AG20443 (cell line): ENCODE measurements at places on chromosomes 6 and 20.

DNA sequence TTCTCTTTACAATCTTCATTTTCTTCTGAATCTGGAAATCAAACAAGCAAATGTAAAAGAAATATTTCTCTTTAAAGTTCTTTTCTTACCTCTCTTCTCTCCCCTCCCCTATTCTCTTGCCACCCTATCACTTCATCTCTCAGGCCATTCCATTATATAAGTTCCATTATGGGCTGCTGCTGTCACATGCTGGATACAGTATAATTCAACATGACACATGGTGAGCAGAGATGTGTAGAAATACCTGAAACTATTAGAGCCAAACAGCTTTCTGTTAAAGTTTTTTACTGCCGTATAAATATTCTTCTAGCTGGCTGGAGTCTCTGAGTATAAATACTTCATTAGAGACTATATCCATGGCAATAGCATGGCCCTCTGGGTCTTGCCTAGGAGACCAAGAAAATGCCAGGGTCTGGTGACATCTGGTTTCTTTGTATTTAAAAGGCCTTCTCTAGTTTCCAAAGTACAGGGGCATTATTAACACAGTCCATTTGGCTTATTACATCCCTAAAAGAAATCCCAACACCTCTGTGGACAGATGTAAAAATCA is 139.6 kb downstream of the TFAP2B start:
- no peak for DNase-seq

GRCh38 chr6:2909718-2910117 is 6.6 kb upstream of the SERPINB9 start:
- DNase-seq = no peak

GRCh38 chr6:1553562-1554083 is 56.1 kb upstream of the FOXC1 start:
- no peak for DNase-seq

DNA sequence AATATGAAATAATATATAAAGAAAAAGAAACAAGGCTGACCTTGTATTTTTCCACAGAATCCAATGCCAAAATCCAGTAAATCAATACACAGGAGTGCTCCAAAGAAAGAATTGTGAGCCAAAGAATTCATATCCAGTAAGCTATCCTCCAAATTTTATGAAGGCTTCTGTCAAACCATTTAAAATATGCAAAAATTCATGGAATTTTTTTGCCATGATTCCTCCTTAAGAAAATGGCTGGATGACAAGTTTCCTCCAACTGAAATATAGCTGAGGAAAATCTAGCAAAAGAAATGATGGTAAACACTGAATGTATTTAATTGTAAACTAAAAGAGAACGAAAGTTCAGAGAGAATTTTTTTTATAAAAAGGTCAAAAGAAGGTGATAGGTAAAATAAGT is 290.3 kb downstream of the UBE3D start:
- DNase-seq = no peak

GRCh38 chr6:161449521-161449920 is 175.7 kb upstream of the AGPAT4 start:
- DNase-seq = no peak

DNA sequence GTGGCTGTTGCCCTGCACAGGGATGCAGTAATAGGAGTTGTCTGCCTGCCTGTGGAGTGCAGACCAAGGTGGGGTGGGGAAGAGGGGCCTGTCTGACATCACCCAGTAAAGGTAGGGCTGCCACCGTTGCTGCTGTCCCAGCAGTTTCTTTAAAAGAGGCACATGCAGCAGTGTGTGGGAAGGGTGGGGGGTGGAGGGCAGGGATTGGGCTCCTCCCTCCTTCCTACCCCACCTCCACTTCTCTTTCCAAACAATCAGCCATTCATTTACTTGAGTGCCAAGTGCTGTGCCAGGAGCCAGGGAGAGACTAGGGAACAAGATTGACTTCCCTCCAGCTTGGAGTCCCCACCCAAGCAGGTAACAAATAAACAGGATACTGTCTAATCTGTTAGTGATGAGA is 66.8 kb upstream of the MYL9 start:
- DNase-seq = no peak

DNA sequence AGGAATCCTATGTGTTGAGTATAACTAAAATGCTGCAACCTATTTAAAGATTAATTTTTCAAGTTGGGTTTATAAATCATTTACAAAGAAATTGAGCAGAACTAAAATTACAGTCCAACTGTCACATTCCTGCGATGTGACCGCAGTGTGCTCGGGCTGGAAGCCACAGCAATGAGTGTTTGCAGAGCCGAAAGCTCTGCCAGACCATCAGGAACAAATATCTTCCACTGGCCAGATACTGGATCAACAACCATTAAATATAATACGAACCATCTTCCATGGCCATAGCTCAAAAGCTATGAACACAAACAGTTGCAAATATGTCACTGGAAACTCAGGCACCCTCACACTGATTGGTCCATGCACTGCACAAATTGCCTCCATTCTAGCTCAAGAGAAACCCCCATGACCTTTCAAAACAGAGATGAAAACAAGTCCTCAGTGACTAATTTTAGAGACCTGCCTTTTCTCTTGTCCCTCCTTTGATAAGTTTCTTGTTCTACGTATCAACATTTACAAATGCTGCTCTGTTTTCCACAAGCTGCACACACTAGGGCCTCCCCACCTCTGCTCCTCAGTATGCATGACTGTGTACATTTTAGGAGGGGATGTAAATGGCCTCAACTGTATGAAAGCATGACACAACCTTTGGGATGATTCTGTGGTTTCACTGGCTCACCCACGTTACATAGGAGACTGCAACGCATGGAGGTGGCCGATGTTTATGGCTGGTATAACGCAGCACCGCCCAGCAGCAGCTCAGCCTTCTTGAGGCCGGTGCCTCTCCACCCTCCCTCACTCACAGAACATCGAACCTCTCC is 171.7 kb downstream of the WDR27 start:
- DNase-seq = peak; percentile 86

- DNase-seq = peak; percentile 49
Observed at GRCh38 chr20:37969949-37970855, 63.1 kb downstream of the TTI1 start.

GRCh38 chr6:95866732-95867131 is 149.0 kb upstream of the FUT9 start:
- DNase-seq = no peak

DNA sequence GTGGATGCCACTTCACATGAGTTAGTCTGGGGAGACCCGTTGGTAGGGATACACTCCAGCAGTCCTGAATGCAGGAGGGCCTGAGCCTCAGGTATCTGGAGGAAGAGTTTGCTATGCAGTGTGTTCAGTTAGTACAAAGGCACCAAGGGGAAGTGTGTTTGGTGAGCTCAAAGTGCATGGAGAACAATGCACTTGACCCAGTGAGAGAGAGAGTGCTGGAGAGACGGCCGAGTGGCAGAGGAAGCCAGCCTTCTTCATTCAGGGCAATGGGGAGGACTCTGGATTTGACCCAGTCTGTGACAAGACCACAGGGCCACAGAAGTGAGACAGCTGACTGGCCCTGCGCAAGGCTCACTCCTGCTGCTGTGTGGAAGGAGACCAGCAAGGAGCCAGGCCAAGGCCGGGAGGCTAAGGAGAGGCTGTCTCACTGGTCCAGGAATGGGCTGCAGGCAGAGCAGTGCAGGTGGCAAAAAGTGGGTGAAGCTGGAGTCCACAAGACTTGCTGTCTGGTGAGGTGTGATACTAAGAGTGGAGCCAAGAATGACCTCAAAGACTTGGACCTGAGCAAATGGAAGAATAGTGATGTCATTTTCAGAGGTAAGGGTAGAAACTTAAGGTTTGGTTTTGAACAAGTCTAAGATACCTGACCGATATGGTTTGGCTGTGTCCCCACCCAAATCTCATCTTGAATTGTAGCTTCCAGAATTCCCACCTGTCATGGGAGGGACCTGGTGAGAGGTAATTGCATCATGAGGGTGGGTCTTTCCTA is 38.0 kb downstream of the PDE10A start:
- DNase-seq = no peak

DNA sequence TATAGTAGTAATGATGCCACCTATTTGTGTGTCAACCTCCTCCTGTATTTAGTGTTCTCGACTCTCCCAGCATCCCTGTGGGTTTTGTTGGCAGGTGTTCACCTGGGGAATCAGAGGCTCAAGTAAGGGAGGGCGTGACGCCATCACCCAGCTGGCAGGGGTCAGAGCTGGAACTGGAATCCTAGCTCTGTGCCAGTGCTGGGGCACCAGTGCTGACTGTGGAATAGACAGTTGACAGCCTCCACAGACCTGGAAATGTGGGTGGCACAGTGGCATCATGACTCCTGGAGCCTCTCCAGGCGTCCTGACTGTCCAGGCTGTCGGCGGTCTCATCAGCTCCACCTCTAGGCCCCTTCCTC is 102.8 kb downstream of the SYCP2 start:
- DNase-seq = no peak

DNA sequence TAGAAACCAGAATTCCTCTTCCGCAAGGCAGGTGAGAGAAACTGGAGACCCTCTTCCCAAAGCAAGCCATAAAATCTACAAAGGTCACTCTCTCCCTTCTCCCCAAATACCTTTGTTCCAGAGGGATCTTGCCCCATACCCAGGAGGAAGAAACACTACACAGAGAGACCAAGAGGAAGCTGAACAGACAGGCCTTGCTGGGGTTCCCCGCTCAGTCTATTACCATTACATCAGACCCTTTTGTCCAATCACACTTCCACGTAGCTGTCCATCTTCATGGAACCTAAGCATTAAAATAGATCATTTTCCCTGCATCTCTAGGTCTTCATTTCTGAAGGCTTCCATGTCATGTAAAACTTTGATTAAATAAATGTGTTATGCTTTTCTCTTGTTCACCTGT is 32.1 kb downstream of the METTL24 start:
- no peak for DNase-seq

GRCh38 chr6:129908858-129909257 is 47.7 kb upstream of the TMEM244 start:
- DNase-seq = no peak

DNA sequence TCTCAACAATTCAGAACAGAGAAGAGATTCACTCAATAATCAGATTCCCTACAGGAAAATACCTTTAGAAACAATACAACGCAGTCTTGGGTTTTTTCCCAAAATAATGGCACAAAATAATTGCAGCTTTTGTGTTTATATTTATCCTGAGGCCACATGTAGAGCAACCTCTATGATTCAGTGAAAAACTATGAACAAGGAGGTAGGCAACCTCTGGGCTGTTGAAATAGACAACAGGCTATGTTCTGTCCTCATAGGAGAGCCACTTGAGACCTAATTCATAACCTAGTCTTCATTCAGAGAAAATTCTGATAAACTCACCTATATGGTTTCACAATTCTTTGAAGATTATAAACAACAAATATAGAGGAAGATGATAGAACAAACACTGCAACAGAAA is 118.3 kb downstream of the KHDC1L start:
- DNase-seq = no peak

GRCh38 chr6:22433745-22434144 is 135.6 kb upstream of the HDGFL1 start:
- DNase-seq = no peak

- no peak for DNase-seq
Observed at GRCh38 chr6:157708933-157709332, 114.1 kb upstream of the SNX9 start.

- DNase-seq = no peak
Observed at GRCh38 chr20:13554076-13554475, 84.7 kb downstream of the TASP1 start.
